Activated CD4-positive, alpha-beta T cell treated with anti-CD3 and anti-CD28 coated beads, Interleukin-2, amount 10 ng/mL, durations not matched to agents 7 days and 5 days (primary cell): ENCODE measurements at places on chromosomes 6 and 20.

DNA sequence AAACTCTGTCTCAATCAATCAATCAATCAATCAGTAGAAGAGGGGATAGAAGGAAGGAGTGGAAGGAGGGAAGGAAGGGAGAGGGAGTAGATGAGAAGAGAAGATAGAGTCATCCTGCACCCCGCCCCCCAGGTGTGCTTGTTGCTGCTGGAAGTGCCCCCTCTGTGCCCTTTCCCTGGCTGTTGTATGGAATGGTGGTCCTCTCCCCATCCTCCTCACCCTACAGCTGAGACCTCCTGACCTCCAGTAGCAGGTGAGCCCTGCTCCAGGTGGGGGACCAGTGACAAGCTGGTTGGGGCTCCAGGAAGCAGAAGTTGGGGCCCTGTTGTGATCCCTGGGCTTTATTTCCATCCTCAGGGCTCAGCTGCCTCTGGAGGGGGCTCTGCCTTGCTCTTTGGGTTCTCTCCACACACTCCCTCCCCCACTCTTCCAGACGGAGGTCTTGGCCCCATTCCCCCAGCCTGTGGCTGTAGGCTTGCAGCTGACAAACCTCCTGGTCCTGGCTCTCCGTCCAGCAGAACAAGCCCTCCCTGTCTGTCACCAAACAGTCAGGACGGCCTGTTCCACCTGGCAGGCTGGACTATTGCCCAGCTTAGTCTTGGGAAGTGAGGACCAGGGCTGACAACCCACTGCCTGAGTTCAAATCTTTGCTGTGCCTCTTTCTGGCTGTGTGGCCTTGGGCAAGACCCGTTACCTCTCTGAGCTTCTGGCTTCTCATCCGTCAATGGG lies 26.0 kb upstream of the SCRT2 start:
- no peak for DNase-seq

- no peak for DNase-seq
Measured at GRCh38 chr20:37525810-37526209, 1.9 kb downstream of the BLCAP start.

DNA sequence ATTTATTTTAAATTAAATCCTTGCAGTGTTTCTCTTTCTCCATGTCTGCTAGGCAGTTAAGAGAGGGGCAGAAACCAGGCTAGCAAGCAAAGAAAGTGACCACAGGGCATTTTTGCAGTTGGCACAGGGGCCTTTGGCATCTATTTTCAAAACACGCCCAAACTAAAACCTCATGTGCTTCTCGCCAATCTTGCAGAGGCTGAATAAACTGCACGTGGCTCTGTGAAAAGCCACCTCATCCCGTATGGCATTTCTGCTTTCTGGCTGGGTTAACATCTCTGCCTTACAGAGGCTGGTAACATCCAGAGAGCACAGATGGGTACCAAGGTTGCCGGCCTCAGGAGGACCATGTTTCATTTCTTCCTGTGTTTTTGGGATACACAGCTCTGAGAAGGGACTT lies 54.6 kb downstream of the GJA10 start:
- DNase-seq, result no peak

DNA sequence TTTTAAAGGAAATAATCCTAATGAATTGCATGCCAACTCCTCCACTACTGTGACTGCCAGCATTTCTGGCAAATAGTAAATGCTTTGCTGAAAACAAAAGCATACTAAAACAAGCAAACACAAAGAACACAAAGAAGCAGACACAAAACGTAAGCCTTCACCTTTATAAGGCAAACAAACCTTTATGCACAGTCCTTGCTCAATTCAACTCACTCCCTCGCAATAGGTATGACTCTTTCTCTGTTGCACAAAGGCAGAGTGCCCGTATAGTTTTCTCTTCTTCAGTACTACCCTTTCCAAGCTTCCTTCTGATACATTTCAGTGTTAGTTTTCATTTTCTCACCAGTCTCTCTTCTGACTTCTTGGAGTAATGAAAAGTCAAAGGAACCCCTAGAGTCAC lies 63.9 kb downstream of the PDE10A start:
- no peak for DNase-seq

DNA sequence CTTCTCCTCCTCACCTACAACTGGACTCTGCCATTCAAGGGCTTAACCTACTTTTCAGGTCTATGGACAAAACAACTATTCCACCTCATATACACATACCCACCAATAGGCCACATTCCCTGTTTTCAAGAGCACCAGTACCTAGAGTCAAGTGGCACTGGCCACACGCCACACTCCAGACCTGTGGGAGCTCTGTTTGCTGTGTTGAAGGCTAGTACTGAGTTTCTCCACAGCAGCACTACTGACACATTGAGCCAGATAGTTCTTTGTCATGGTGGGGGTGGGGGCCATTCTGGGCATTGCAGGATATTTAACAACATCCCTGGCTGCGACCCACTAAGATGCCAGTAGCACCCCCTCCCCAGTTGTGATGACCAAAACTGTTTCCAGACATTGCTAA lies 84.1 kb downstream of the RALGAPA2 start:
- DNase-seq, result no peak

GRCh38 chr6:89483111-89483720 lies 50.3 kb downstream of the ANKRD6 start:
- no peak for DNase-seq

GRCh38 chr20:43151901-43152300 lies 37.8 kb downstream of the PTPRT start:
- no peak for DNase-seq

DNA sequence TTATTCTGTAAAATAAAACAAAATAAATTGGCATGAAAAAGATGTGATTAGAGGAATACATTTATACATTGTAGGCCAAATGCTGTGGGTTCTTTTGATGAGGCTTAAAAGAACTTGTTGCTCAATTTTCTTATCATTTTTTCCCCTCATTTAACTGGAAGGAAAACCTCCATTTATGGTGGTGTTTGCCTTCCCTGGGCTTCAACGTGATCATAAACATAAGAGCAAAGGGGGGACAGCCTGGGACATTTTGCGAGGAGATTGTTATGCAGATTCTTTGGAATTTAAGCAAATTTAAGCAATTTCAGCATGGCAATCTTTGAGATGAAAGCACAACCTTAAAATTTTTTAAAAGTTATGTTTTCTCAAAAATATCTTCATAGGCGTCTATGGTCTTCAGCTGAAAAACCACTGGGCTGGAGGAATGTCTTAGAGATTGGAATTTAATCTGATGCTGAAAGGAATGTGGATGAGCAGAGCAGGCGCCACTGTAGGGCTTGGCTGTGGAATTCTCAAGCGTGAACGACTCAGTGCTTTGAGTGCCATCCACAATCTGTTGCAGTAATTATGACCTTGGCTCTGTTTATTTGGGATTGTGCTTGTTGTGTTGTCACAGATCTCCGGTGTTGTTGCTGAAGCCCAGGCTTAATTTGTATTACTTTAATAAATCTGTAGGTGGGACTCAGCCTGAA lies 149.4 kb upstream of the MLIP start:
- DNase-seq, result no peak

GRCh38 chr6:126701676-126702560 lies 362.0 kb downstream of the CENPW start:
- DNase-seq, result no peak

- DNase-seq, result no peak
Measured at GRCh38 chr20:24366336-24367004, 103.0 kb upstream of the SYNDIG1 start.

DNA sequence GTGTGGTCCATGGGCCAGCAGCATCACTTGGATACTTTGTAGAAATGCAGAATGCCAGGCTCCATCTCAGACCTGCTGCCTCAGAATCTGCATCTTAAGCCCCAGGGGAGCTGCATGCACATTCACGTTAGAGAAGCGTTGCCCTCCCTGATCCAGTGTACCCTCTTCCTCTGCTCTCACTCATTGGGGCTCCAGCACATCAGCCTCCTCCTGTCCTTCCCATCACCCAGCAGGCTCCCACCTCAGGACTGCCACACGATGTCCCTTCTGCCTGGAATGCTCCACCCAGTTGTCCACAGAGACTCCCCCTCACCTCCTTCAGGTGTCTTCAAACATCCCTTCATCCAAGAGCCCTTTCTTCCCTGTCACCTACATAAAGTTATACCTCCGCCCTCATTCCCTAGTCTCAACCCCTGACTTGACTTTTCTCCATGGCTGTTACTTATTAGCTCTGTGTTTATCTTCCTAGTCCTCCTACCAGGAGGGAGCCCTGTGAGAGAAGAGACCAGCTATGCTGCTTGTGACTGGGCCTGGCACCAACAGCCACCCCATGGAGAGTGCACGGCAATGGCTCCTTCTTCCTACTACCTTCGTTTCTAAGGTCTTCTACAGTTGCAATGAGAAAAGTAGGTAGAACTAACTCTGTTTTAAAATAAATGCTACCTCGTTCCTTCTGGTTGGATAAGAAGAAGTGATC lies 3.3 kb upstream of the ACSS1 start:
- no peak for DNase-seq

- DNase-seq, result no peak
Measured at GRCh38 chr20:23918101-23918862, 38.7 kb upstream of the CST5 start.

DNA sequence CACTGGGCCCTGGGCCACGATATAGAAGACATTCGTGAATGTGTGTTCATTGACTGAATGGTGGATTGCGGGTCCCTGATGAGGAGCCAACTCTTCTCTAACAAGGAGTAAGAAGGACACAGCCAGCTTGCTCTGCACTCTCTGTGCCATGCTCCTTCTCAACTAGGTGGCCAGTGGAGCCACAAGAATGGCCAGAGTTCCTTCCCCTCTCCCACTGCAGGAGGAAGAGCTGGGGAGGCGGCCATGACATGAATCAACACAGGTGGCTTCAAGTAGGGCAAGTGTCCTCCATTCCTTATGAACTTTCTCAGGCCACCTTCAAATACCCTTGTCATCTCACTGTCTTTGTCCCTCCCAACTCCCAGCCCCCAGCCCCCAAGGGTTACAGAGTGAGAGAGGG lies 305.7 kb downstream of the KIF16B start:
- no peak for DNase-seq

DNA sequence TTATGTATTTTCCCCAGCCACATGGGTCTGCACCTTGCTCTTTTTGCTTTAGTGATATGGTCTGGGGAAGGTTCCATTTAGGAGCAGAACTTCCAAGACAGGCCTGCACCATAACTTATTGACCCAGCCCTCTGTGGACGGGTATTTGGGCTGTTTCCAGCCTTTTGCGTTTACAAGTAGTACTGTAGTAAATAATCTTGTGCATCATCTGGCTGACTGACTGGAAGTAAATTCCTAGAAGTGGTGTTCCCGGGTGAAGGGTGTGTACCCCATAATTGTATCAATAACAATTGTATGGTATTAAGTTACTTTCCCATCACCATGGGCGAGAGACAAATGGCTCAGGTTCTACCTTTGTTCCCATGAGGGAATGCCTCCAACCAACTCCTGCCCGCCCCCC lies 31.6 kb downstream of the SPDEF start:
- DNase-seq, result no peak

DNA sequence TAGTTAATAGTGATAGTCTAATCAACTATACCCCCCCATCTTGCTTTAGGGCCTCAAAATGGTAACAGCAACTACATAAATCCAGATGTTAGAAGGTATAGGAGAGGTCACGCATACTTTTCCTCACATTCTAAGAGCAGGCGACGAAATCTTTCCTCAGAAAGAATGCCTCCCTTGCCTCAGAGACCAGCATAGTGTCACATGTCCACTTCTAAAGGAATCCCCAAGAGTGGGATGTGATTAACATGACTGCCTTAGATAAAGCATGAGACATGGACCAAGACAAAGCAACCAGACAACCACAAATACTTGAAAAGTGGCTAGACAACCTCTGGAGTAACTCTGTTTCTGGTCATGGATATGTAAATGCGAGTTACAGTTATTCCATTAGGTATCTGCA lies 710.7 kb downstream of the EYS start:
- DNase-seq, result no peak

- DNase-seq, result peak; percentile 70
Measured at GRCh38 chr20:62929051-62929538, 2.8 kb upstream of the DIDO1 start.

DNA sequence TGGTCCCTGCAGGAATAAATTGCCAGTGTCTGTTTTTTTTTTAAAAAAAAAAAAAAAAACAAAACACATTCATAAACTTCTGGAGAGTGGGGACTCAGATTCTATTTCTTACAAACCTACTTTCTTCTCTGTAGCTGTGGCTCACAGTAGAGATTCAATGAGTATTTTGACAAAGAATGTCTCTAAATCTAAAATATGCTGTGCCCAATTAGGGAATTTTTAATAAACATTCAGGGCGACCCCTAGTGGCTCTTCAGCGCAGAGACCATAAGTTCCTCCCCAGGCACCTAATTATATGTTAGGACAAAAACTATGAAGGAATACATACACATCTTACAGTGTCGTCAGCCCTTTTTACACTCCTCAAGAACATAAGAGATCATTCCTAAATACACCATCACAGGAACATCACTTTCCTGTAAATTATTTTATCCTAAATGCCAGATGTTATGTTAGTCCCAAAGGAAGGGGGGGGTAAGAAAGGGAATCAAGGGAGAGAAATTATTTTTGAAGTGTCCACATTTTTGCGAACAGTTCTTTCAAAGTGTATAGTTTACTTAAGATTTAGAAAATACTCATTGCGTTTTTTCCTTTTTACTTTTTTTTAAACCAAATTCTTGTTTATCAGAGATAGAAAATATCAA lies 21.8 kb upstream of the NAA20 start:
- peak; percentile 38 for DNase-seq

GRCh38 chr6:167826896-167827582 lies at the start of gene AFDN:
Gene AFDN (plus strand): TSS chr6:167826911. CDS start chr6:167827133, 222 bp downstream.
- no peak for DNase-seq

- no peak for DNase-seq
Measured at GRCh38 chr6:38354905-38355304, 284.8 kb downstream of the BTBD9 start.

GRCh38 chr20:48592107-48592940 lies 235.5 kb downstream of the PREX1 start:
- DNase-seq, result no peak

DNA sequence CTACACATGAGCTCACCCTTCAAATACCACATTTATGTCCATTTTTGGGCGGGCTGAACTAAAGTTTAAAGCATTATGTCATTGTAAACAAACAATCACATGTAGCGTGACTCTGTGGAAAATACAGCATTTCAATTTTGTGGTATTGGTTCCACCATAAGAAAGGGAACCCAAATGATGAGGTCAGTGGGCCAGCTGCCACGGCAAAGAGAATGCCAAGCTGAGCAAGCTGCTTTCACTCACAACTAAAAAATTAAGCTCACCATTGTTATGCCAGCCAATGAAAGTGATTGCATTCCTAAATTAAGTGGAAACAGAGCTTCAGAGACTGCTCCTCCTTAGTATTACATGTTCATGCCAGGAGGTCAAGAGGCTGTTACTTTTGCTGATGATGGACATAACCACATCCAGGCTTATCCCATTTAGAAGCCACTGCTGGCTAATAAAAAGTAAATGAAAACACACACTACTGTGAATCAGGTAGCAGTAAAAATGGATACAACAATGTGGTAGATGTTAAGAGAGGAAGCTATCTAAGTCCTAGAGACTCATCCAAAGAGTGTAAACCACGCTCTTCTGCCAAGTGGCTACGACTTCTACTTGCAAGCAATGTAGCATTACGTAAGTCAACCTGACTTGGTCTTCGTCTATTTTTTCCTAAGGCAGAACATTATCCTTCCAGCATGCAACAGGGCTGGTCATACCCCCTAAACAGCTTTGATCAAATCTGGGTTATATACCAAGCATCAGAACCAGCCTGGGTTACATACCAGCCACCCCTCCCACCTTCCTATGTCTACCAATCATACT lies 164.8 kb downstream of the BACH2 start:
- DNase-seq, result no peak

- no peak for DNase-seq
Measured at GRCh38 chr6:160428818-160429619, 80.8 kb downstream of the SLC22A3 start.

GRCh38 chr6:132919045-132919860 lies 104.9 kb downstream of the RPS12 start:
- DNase-seq, result no peak

- DNase-seq, result no peak
Measured at GRCh38 chr20:58088105-58088504, 140.3 kb downstream of the ANKRD60 start.
